ENCODE measurements at places on chromosomes 16 and 17. TPM values are rescaled to one million over a fixed set of nuclear protein-coding genes. Genes with fewer than 3 reads are reported as not detected.
A peak's percentile ranks its signal among the peaks of the same experiment; 100 is the strongest.

GRCh38 chr17:73605444-73605843 is 38.8 kb downstream of the SDK2 start:
- DNase-seq, result no peak

The LRRC46 gene
- 0.44 TPM for total RNA-seq

The PRKAR1A gene
- 423 TPM for total RNA-seq

The CDRT15L2 gene
- not detected for total RNA-seq

The PIRT gene
- not detected for total RNA-seq

- DNase-seq, result no peak
These were observed 17.7 kb upstream of the SALL1 start for GRCh38 chr16:51168755-51169154.

GRCh38 chr17:79083191-79083971 is 8.8 kb downstream of the ENGASE start:
- DNase-seq, result no peak

- DNase-seq, result peak; percentile 82
These were observed at the start of gene NLRC5 for GRCh38 chr16:56988948-56989945. Gene NLRC5 (plus strand): TSS chr16:56989557. CDS start chr16:57020713, 31,156 bp downstream.

- DNase-seq, result no peak
These were observed 40.1 kb upstream of the CES5A start for GRCh38 chr16:55915096-55915827.

DNA sequence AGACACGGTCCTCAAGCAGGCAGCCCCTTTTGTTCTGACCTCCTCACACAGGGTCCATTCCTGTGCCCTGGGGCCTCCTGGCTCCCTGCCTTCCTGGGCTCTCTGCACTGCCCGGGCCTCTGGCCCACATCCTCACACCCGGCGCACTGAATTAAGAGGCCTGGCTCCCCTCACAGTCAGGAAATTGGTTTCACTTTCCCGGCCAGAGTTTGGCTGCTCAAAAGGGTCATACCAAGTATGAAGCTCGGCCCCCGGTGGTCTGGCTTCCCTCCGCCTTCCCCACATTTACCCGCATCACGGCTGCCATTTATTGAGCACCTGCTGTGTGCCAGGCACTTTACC is 220.0 kb downstream of the NTN1 start:
- peak; percentile 21 for DNase-seq

Data from thyroid gland (tissue), 4 donors.